ENCODE measurements at places on chromosomes 5 and 9.
A peak's percentile ranks its signal among the peaks of the same experiment; 100 is the strongest.

DNA sequence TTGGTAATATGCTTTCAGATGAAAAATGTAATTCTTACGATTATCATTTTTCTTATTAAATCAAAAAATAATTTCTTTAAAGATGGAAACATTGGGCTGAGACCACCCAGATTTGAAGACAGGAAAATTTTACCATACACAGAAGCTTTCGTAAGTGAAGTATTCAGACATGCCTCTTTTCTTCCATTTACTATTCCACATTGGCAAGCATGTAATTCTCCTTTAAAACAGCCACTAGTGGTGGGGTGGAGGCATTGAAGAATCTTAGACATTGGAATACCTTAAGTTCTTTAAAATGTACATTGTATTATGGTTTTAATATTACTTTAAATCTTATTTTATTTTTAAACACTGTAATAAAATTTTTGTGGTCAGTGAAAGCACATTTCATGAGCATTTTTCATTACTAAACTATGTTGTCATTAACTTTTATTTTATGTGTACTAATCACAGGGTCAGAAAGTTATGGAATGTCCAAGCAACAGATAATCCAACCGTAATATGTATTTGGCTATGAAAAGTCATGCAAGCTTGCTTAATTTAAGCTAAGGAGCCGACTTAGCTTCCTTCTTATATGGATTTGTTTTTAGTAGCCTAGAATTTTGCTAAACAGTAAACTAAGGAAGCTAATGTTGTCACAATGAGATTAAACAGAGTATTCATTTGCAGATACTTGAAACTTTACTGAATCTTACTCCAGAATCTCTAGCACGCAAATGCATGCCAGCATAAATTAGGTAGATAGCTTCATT, 97.4 kb upstream of the ALDH1A1 start:
- DNase-seq, result no peak

GRCh38 chr5:170319301-170319700, 21.7 kb upstream of the LCP2 start:
- DNase-seq, result no peak

GRCh38 chr5:153632748-153633290, 142.3 kb downstream of the GRIA1 start:
- no peak for DNase-seq

GRCh38 chr5:143064218-143064641, 294.1 kb downstream of the ARHGAP26 start:
- DNase-seq, result no peak

GRCh38 chr9:6960777-6961176, 203.0 kb downstream of the KDM4C start:
- DNase-seq, result no peak

GRCh38 chr9:114908104-114908622, 22.2 kb downstream of the TNFSF8 start:
- no peak for DNase-seq

DNA sequence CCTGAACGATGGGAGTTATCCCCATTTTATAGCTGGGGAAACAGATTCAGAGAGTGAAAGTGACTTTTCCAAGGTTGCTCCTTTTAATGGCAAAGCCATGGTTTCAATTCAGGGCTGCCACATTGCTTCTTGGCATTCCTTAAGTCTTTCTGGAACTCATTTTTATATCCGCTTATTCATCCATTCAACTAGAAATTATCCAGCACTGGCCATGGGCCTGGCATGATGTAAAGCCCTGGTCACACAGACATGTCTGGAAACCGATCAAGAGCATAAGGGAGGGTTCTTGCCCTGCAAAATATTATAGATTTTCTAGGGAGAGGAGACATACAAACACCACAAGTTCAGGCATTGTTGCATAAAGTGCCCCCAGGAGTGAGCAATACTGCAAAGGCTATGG, 43.0 kb upstream of the COL15A1 start:
- DNase-seq, result no peak

DNA sequence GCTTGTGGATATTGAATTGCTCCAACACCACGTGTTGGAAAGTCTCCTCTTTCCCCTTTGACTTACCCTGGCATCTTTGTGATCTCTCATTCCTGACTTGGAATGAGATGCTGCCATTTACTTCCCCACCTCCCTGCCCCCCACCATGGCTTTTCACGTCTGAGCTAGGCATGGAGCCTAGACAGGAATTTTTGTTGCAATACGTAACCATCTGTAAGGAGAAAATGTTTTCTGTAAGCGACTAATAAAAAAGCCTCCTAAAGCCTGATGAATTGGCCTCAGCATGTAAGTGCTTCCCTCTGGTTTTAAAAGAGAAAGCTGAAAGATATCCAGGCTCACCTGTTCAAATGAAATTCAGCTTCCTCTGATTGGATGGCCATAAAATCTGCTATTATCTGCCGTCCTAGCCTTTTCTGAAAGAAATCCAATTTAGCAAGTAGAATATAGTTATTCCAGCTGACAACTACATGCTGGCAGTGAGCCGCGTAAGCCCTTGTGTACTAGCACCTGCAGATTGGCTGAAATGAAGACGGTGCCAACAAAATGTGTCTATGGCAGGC, 200.1 kb downstream of the NSG2 start:
- no peak for DNase-seq

DNA sequence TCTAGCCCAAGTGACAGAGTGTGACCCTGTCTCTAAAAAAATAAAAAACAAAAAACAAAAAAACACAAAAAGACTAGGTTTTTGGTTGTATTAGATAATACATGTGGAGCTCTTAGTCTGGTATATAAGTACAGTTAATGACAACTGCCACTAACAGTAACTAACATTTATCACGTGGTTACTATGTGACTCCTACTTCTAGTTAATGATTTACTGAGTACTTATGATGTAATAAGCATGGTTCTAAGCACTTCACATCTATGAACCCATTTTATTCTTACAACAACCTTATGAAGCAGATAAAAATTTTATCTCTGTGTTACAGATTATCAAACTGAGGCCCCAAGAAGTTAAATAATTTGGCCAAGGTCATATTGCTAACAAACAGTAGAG, 6.1 kb upstream of the TMEFF1 start:
- no peak for DNase-seq

- DNase-seq, result no peak
Observed at GRCh38 chr9:121751686-121752445, 100.4 kb downstream of the DAB2IP start.

GRCh38 chr5:116964438-116964837, 389.8 kb upstream of the SEMA6A start:
- no peak for DNase-seq

- DNase-seq, result no peak
Observed at GRCh38 chr5:144731786-144732185, 561.1 kb downstream of the KCTD16 start.

DNA sequence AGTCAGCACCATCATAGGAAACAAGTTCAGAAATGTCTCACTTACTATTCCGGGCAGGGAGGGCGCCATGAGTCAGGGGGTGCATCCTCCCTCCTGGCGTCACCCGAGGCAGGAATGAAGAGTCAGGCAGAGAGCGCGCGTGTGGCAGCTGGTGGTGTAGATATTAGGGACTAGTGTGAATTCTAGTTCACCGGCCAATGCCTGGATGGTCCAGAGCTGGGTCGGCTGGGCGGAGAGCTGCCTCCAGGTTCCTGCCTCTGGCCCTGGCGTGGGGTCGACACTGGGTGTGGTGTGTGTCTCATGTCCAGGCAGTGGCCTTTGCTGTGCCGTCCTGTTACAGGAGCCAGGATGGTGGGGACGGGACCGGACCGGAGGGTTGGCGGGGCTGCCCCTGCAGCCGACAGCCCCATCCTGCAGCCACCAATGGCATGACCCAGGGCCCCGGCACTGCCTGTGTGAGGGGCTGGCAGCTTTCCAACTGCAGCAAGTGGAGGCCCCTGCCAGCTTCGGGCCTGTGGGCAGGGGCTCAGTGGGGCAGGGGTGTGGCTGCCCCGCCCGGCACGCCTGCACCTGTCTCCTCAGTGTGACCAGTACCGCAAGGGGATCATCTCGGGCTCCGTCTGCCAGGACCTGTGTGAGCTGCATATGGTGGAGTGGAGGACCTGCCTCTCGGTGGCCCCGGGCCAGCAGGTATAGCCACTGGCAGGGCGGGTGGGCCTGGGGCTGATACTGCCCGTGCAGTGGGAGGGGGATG, 9.1 kb downstream of the DIPK1B start:
- peak; percentile 25 for DNase-seq

DNA sequence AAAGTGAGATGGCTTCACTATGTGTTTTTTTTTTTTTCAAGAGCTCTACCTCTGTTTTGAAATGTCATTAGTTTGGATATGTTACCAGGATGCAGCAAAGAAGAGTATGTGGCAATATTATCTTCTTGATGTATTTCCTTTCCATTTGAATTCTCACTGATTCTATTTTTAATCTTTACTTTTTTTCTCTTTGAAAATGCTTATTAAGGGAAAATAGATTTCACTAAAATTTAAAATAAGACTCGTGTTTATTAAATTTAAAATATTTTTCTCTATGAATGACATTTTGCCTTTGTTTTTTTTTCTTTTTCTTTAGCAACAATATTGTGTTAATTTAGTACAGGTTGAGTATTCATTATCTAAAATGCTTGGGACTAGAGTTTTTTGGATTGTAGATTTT, 29.2 kb downstream of the TENT2 start:
- DNase-seq, result no peak

GRCh38 chr5:83927140-83927733, 206.6 kb upstream of the HAPLN1 start:
- DNase-seq, result peak; percentile 67
